Right forelimb (tissue), 1 donor: ENCODE measurements at places on chromosomes 2 and 18.

GRCh38 chr2:2909086-2910035 lies 468.3 kb downstream of the EIPR1 start:
- no peak for DNase-seq

DNA sequence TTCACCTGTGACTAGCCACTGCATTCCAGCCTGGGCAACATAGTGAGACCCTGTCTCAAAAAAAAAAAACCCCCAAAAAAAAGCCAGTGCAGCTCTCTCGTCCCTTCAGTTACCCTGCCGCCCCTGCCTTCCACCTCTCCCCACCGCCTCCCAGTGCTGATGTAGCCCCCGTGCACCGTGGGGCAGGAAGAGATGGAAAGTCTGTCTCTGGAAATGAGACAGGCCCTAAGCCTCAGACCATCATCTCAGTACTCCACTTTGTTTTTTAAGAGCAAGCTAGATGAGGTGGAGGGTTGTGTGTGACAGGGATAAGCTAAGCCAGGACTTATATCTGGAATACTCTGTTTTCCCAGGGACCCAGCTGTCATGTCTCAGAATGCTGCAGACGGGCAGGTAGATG lies 32.0 kb downstream of the MERTK start:
- no peak for DNase-seq

GRCh38 chr18:51988277-51988676 lies 351.7 kb upstream of the DCC start:
- no peak for DNase-seq

DNA sequence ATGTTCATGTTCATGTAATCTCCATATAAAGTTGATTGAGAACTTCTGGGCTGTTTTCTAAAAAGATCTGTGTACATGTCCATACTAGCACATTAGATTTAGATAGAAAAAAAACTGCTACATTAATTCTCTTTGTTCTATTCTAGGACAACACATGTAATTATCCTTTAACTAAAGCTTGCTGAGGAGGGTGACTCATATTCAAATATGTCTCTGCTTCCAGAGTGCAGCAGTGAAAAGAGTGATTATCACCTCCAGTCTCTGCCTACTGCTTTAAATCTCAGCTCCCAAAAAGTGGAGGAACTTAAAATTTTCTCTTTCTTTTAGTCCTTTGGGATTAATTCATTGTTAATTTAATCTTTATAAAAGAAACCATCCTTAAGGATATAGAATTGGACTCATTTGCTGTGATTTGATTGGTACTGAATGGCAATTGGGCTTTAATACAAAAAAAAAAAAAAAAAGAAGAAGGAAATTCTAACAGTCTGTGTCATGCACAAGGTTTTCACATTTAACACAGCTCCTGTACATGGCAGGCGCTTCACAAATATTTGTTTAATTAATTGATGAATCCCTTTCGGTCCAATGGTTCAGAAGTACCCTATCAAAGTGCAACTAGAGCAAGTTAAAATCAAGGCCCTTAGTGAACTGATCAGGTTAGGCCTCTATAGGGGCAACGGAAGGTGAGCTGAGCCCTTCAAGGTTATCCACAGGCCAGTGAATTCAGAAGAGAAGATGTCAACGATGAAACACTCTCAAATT lies 214.0 kb upstream of the KCNJ3 start:
- no peak for DNase-seq

DNA sequence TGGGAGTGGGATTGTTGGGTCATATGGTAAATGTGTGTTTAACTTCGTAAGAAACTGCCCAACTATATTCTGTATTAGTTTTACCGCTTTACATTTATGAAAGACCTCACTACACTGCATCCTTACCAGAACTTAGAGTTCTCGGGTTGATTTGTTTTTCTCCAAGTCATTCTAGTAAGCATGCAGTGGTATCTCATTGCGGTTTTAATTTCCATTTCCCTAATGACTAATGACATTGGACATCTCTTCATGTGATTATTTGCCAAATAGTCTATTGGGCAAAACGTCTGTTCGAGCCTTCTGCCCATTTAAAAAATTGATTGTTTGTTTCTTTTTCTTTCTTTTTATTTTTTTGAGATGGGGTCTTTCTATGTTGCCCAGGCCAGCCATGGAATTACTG lies 6.8 kb downstream of the FBLN7 start:
- no peak for DNase-seq

GRCh38 chr2:127079358-127079920 lies 27.5 kb downstream of the BIN1 start:
- DNase-seq, result no peak

DNA sequence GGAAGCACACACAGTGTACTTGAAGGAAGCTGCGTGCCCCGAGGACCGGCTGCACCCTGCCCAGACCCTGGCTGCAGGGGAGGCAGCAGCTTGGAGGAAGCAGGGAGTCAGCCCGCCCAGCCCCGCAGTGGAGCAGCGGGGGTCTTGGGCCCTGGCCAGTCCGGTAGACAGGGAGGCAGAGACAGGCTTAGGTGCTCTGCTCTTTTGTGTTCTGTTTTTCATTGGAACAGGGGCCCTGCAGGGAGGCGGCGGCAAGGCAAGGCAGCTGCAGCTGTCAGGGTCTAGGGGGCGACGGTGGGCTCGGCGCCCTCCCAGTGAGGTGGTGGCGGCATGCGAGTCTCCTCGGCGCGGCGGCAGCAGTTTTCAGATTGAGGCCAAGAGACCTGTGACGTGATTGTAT lies 53.3 kb upstream of the TFCP2L1 start:
- DNase-seq, result no peak

DNA sequence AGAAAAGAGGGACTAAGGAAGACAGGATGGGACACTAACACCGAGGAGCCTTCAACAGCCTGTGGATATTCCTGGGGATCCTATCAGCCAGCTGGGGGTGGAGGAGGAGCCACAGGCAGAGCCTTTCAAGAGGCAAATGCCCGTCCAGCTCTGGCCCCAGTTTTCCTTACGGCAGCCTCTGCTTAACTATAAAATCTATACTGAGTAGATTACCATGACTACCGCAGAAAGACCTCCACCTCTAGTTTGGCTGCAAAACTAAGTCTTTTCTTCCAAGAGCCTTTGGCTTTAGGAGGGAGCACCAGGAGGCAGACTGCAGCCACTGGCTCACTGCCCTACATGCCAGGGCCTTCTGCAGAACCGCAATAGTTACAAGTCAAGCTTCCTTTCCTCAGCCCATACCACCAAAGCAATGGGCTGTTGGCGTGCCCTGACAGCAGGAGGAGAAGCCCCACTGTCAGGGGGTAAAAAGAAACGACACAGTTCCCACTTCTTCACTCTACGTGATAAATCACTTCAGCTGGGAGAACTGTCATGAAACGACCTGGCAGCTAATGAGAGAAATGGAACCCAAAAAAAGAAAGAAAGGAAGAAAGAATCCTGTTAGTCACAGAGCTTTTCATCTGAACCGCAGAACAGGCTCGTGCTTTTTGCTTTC lies 25.1 kb upstream of the CREB1 start:
- DNase-seq, result peak; percentile 61

GRCh38 chr2:196473617-196474016 lies 165.9 kb upstream of the CCDC150 start:
- no peak for DNase-seq

DNA sequence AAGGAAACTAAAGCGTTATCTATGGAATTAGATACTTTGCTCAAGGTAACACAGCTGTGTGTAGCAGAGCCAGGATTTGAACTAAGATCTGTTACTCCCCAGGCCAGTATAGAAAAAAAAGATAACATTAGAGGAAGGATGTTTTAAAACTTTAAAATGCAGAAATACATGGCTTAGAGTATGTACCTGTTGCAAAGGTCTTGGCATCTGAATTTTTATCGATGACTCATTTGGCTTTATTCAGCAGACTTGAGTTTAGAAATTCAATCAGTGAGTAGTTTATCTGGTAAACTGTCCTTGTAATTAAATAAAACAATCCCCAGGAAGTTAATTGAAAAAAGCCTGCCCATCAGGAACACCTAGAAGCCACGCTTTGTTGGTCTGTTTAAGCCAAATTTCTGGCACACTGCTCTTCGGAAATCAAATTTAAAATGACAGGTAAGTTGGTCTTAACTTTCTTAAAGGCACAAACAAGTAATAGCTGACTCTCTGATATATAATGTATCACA lies 36.9 kb downstream of the SCN9A start:
- DNase-seq, result no peak

DNA sequence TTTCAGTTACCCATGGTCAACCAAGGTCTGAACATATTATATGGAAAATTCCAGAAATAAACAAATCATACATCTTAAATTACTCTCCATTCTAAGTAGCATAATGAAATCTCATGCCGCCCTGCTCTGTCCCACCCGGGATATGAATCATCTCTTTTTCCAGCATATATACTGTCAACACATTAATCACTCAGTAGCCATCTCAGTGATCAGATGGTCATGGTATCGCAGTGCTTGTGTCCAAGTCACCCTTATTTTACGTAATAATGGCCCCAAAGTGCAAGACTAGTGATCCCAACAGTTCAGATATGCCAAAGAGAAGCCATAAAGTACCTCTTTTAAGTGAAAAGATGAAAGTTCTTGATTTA lies 43.8 kb downstream of the OSBPL6 start:
- no peak for DNase-seq

DNA sequence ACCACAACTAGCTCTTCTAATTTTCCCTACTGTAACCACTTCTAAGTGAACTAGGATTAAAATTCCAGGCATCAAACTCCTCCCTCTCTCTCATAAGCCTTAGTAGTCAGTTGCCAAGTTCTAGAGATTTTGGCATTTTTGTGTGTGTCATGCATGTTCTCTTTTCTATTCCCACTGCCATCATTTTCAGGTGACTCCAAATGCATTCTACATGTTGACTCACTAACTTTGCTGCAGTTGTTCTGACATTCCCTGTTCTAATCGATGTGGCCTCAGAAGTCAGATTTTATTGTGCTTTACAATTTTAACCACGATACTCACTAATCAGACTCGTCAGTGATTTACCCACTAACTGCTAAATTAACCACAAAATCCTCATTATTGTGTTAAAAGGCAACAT lies 13.3 kb downstream of the DSC1 start:
- no peak for DNase-seq

DNA sequence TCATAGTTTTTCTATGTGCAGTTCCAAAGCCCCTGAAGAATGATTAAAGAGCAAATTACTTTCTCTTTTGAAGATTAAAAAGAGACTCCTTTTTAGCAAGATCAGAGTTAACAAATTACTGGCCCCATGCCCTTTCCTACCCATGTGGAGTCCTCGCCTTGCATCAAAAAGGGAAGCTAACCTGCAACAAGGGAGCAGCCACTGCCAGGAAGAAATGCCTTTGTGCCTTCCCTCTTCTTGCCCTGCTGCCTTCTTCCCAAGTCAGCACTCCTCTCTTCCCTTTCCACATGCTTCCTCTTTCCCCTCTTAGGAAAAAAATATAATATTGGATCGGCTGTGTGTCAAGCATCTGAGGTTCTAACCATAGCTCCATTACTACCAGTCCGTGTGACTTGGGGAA lies 37.1 kb upstream of the CYP1B1 start:
- no peak for DNase-seq

GRCh38 chr18:62852851-62853250 lies 137.5 kb downstream of the PHLPP1 start:
- DNase-seq, result no peak

DNA sequence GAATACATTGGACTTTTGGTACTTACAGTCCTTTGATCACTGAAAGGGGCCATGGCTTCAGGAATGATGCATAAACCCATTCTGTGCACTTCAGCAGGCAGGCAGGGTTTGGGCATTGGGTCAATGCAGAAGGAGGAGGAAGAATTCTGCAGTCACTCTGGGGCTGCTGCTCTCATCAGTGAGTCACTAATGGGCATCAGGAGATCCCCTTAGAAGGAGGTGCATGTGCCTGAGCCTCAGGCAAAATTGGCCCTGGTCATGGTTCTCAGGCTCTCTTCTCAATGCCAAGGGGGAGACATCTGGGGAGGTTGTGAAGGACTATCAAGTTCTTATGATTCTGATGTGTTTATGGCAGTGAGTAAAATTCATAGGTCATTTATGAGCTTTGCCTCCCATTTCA lies 52.0 kb upstream of the TNP1 start:
- no peak for DNase-seq

DNA sequence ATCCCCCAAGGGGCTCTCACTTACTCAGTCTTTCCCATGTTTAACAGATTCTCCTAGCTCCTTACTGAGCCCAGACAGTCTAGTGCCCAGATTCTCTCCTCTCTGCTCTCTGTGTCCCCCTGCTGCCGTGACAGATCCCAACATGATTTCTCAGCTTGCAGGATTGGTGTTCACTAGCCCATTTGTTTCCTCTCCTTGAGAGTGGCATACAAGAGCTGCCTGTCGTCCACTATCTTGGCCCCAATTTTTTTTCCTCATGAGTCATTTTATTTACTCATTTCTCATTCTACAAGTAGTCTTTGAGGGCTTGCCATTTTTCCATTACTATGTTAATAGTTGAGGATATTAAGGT lies 199.9 kb upstream of the FN1 start:
- no peak for DNase-seq

GRCh38 chr2:175463589-175464310 lies 282.2 kb upstream of the ATP5MC3 start:
- no peak for DNase-seq

DNA sequence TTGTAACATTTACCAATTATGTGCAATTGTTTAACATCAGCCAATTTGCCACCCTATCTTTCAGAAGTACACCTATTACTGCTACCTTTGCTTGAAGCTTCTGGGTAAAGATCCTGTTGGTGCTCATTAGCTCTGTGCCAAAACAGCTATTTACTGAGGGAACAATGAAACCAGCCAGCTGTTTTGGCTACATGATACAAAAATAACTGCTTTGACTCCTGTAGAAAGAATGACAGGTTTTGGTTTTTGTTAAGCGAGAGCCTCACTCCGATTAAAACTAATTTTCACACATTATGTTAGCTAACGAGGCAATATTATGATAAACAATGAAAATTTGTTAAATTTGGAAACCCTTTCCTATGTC lies 907.0 kb downstream of the EPHA4 start:
- DNase-seq, result no peak

GRCh38 chr2:229270551-229271410 lies at the start of gene PID1:
Gene PID1, minus strand, starts transcription at chr2:229271287. Its CDS starts 244 bp downstream, at chr2:229271043.
- DNase-seq, result peak; percentile 74

DNA sequence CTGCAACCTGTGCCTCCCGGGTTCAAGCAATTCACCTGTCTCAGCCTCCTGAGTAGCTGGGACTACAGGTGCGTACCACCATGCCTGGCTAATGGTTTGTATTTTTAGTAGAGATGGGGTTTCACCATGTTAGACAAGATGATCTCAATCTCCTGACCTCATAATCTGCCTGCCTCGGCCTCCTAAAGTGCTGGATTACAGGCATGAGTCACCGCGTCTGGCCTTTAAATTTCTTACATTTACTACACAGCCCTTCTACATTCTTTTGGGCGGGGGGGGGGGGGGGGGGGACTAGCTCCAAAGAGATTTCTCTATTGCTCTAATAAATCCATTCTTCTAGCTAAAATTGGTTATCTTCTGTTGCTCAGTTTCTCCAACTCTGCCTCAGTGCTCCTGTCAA lies 964.9 kb upstream of the ACVR2A start:
- no peak for DNase-seq

DNA sequence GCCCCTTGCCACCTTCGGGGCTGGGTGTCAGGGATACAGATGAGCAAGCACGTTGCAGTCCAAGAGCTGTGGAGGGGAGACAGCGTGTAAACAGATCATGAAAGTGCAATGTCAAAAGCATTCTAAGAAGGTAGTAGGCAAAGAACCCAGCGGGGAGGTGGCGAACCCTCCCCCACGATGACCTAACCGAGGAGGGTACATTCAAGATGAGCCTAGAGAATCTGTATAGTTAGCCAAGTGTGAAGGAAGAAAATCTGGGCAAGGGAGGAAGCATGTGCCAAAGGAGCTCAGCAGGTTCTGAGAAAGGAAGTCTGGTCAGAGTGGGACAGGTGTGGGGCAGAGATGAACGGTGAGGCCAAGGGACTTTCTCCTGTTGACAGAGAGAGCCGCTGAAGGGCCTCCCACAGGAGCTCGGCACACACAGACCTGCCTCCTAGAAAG lies 106.9 kb downstream of the SP3 start:
- DNase-seq, result no peak
